ENCODE measurements at places on chromosomes 6 and 20.

- no peak for DNase-seq
These were observed 63.4 kb upstream of the FBXL4 start for GRCh38 chr6:99011151-99011550.

GRCh38 chr20:47124181-47124717, 229.6 kb downstream of the EYA2 start:
- DNase-seq = no peak

- no peak for DNase-seq
These were observed 64.7 kb downstream of the ARHGAP18 start for GRCh38 chr6:129645106-129645829.

GRCh38 chr6:86936834-86937218, 502 bp upstream of the HTR1E start:
- no peak for DNase-seq

GRCh38 chr20:56957737-56958553, 308.5 kb downstream of the BMP7 start:
- peak; percentile 46 for DNase-seq

- DNase-seq = no peak
These were observed 334.1 kb downstream of the TAF4 start for GRCh38 chr20:61731363-61732181.

DNA sequence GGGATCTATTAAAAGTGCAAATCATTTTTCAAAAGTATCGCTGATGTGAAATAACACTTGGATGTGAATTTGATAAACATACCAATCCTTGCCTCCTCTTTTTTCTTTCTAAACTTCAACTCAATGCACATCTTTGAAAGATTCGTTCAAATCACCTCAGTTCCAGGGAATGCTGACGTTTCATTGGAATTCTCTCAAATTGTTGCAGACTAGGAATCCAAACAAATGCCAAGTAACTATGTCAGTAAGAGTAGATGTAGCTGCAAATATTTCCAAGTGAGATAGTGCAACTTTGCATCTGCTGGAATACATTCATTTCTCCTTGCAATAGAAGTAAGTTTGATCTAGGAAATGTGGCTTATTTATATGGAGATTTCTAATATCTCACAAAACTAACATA, 220.7 kb downstream of the FUT9 start:
- DNase-seq = no peak

GRCh38 chr6:157759028-157759427, 64.0 kb upstream of the SNX9 start:
- DNase-seq = no peak

DNA sequence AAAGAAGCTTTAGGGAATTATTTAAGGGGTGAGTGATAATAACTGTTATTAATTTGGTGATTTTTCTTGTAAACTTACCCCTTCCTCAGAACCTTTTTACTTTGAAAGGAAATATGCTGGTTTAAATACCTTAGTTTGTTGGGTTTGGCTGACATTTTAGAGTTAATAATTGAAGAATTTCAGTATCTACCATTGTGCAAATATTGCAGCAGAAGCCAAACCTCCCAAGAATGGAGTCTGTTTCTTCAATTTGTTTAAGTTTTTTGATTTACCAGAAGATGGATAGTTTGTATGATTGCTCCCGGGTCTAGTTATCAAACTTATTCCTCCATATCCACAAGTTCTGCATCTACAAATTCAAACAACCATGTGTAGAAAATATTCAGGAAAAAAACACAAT, 77.1 kb downstream of the ATRN start:
- no peak for DNase-seq

DNA sequence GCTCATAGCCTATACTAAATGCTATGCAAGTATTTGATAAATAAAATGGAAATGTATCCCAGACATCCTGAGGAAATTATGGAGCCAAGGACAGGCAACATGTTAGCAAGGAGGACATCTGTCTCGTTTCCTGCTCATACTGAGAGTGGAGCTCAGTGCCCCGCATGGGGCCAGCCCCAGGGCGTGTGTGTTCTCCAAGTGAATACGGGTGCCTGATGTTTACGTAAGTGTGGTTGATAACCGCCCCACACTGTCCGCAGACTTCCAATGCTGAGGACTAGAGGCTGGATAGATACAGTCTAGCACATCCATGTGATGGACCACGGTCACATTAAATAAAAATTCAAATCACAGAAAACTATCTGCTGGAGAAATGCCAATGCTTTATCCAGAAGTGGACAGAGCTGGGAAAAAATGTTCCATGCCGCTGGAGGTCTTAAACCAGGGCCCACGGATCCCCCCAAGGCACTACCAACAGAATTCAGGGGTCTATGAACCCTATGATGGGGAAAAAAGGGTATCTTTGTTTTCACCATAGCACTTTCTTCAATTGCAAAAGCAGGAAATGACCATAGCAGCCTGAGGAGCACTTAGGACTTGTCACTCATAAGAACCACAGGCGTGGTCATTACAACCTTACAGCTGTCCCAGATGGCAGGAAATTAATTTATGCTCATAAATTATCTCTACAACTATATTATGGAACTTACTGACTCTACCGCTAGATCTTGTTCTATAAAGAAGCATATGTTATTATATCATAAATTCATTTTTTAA, 24.9 kb downstream of the TGM2 start:
- DNase-seq = peak; percentile 58

DNA sequence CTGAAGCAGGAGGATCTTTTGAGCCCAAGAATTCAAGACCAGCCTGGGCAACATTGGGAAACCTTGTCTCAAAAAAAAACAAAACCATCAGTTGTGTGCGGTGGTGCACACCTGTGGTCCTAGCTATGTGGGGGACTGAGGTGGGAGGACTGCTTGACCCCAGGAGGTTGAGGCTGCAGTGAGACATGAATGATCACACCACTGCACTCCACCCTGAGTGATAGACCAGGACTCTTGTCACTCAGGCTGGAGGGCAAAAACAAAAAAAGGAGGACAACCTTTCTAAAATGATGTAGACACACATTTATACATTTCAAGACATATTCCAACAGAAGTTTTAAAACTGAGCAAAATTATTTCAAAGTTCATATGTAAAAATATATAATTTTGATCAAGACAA, 45.1 kb downstream of the NOL7 start:
- no peak for DNase-seq

GRCh38 chr6:156720691-156721685, 56.2 kb upstream of the ARID1B start:
- DNase-seq = peak; percentile 79

- peak; percentile 37 for DNase-seq
These were observed 2.3 kb upstream of the KIF16B start for GRCh38 chr20:16575390-16576140.

- no peak for DNase-seq
These were observed 105.8 kb downstream of the QRSL1 start for GRCh38 chr6:106735136-106735633.

DNA sequence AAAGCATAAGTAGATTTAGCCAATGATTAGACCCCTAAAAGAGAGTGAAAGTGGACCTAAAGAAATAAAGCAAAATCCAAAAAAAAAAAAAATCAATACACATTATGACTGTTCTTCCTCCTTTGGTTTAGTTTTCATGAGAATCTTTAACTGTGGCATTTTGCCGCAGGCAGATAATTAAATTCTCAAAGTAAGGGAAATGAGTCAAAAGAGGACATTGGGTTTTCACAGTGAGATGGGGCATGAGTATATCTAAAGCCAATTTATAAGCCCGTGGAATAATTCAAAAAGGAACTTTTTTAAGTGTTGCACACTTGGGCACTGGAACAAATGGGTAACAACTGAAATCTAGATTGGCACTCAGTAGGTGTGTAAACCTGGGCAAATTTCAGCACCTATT, 230.3 kb downstream of the PKHD1 start:
- no peak for DNase-seq

DNA sequence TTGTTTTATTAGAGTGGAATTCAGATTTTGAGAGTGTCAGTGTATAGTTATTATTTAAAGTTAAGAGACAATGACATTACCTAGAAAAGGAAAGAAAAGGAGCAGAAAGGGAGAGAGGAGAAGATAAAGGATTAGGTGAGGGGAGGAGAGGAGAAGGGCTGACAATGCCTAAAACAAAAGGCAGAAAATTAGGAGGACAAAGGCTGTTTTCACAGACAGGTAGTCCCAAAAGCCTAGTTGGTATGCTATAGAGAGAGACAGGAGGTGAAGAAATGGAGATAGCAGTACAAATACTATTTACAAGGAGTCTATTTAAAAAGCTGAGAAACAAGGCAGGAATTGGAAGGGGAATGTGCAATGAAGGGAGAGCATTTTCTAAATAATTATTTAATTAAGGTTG, 409.4 kb upstream of the ADGRB3 start:
- no peak for DNase-seq

GRCh38 chr6:169977434-169978265, 226.2 kb downstream of the ERMARD start:
- no peak for DNase-seq

DNA sequence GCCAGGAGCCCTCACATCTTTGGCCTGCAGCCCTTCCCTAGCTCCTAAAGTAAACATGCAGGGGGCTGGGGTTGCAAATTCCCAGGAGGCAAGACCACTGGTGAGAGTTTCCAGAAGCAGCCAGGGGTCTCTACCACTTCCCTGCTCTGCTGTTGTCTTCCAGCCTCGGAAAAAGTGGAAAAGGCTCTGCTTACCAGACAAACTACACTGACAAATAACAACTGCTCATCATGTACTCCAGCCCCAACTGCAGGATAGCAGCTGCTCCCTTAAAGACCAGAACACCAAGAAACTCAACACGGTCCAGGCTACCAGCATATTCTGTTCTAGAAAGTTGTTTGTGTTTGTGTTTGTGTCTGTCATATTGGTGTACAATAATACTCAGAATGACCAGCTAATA, 187.5 kb upstream of the MARCKS start:
- peak; percentile 19 for DNase-seq

DNA sequence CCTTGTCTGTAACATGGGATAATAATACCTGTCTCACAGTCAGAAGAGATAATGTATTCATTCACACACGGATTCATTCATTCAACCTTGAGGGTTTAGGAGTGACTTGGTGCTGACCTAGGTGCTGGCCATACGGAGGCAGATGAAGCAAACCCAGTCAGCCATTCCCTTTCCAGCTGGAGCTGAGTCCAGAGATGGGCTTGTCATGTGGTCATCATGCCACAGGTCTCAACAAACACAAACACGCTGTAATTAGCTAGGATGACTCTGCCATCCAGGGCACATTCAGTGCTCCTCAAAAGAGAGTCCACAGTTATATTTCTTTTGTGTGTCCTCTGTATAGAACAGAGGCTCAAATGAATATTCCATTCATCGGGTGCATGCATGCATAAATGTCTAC, 19.5 kb upstream of the PRELID3B start:
- DNase-seq = no peak

GRCh38 chr6:45533386-45533785, 155.7 kb upstream of the SUPT3H start:
- no peak for DNase-seq
